ENCODE measurements at places on chromosomes 4 and X.

DNA sequence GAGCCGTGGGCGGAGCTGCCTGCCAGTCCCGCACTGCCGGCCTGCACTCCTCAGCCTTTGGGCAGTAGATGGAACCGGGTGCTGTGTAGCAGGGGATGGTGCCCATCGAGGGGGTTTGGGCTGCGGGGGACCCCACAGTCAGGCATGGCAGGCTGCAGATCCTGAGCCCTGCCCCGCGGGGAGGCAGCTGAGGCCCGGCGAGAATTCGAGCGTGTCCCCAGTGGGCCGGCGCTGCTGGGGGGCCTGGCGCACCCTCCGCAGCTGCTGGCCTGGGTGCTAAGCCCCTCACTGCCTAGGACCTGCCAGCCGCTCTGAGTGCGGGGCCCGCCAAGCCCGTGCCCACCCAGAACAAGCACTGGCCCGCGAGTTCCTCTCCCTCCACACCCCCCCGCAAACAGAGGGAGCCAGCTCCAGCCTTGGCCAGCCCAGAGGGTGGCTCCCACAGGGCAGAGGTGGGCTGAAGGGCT, 391.5 kb downstream of the SPOCK3 start:
- DNase-seq: no peak

DNA sequence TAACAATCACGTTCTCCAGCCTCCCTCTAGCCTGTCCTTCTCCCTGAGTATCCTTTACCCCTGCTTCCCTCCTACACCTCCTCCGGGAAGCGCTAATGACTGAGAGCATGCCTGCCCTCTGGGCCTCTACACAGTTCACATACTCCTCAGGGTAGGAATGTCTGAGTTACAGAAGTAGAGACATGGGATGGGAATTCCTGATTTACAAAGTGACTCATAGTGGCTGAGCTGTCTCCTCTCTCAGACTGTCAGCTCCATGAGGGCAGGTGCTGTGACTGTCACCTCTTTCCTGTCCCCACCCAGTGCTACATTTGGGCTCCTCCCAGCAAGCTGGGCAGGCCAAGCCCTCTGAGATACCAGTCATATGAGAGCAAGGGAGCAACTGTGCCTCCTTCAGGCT, 2.6 kb downstream of the LAS1L start:
- no peak for DNase-seq

- DNase-seq: no peak
Measured at GRCh38 chr4:70303090-70303489, 31.7 kb upstream of the CABS1 start.

DNA sequence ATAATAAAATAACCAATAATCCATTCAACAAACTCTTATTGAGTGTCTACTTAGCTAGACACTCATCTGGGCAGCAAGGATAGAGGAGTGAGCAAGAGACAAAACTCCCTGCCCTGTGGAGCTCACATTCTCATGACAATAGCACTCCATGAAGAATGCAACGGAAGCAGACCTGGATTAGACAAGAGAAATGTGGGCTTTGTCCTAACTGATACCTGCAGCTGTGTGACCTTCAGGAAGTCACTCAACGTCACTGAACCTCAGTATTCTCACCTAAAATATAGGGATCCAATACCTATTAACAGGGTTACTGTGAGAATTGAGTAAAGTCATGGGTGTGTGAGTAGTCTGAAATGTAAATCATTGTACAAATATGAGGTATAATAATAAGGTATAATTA, 61.2 kb downstream of the NDNF start:
- no peak for DNase-seq

GRCh38 chr4:55549888-55550287, 3.2 kb upstream of the CLOCK start:
- DNase-seq: no peak

DNA sequence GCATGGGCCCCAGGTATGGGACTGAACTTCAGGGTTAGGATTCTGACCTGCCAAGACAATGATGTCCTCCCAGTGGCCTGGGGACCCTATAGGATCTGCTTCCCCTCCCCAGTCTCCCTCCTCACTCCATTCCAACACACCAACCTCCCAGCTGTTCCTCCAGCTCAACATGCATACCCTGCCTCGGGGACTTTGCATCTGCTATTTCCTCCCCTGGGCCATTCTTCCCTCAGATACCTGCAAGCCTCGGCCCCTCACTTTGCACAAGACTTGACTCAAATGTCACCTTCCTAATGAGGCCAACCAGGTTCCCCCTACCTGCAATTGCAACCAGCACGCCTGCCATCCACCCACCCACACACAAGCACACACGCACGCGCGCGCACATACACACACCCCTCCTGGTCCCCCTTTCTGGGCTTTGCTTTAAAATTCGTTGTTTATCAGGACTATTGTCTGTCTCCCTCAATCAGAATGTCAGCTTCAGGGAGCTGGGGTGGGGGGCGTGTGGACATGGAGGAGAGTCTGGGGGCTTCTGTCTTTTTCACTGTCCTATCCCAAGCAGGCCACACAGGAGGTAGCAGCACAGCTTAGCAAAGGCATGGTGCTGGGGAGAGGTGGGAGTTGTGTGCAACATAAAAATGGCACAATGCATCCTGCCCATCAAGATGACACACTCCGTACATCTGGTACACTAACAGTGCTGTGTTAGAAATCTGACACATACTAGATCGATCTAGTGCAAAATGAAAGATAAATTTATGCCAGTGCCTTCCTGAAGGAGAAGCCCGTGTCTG, 20.6 kb upstream of the PPP2R2C start:
- no peak for DNase-seq

All from glutamatergic neuron (in vitro differentiated cells).